ENCODE measurements at places on chromosomes 4 and X. TPM values are rescaled to one million over a fixed set of nuclear protein-coding genes. Genes with fewer than 3 reads are reported as not detected.

The RNF175 gene
- total RNA-seq = not detected

The NAA11 gene
- total RNA-seq = not detected

The FAT4 gene
- total RNA-seq = 0.71 TPM

- no peak overlapping the region for H3K4me3 ChIP-seq
- no peaks in the 10 kb centered on the region for H3K36me3 ChIP-seq
- DNase-seq = no peak
- H3K27me3 ChIP-seq = no peaks in the 10 kb centered on the region
- no peaks in the 10 kb centered on the region for H3K4me1 ChIP-seq
Measured at GRCh38 chr4:26281881-26282280, 38.9 kb upstream of the RBPJ start.

DNA sequence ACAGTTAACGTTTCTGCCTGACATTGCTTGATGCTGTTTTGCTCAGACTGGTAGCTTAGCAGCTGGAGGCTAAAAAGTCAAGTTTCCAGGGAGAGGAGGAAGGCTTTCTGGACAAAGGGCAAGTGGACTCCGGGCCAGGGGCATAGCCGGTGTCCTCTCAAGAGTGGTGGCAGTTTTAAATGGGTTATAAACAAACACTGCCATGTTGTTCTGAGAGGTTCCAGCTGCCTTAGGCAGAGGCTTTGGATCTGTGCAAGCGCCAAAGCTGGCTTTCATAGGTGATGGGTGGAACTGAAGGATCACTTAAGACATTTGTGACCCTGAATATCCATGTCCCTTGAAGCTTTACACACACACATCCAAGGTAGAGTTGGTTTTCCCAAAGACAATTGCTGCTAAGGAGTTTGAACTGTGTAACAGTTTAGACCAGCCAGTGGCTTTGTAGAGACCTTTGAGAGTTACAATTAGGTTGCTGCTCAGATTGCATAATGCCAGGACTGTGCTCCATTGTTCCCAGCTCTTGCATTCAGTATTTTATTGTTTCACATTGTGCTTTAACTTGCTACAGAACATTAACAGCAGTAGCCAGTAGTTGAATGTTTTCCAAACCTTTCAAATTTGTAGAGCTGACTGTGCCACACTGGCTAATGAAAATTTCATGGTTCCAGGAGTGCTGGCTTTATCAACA, 54.1 kb upstream of the AP1S2 start:
- no peaks in the 10 kb centered on the region for H3K27me3 ChIP-seq
- no peaks in the 10 kb centered on the region for H3K4me1 ChIP-seq
- H3K27ac ChIP-seq = no peak overlapping the region
- no peaks in the 10 kb centered on the region for H3K36me3 ChIP-seq

GRCh38 chr4:11847167-11847566, 418.5 kb upstream of the HS3ST1 start:
- no peak for DNase-seq
- H3K4me1 ChIP-seq = peaks cover 8% of the 10 kb centered on the region
- no peaks in the 10 kb centered on the region for H3K36me3 ChIP-seq
- H3K27me3 ChIP-seq = no peaks in the 10 kb centered on the region

GRCh38 chr4:39466747-39467146, 7.9 kb downstream of the LIAS start:
- no peak overlapping the region for H3K27ac ChIP-seq
- peaks cover 13% of the 10 kb centered on the region for H3K4me1 ChIP-seq
- no peaks in the 10 kb centered on the region for H3K27me3 ChIP-seq
- no peak for DNase-seq

DNA sequence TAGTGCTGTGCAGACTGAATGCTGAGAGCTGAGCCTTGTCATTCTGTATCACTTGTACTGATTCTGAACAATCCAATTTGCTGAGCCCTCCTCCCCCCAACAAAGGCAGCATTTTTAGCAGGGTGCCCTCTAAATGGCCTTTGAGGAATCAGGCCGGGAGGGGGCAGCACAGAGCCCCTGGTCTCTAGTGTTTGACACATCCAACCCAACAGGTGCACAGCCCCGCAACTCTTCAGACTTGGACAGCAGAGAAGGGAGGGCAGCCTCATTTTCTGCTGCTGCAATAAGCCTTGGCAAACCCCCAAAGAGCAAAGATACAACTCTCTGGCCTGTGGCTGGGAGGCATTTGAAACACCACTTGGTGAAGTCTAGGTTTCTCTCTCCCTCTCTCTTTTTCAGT, 3.4 kb downstream of the ATP1B4 start:
- no peaks in the 10 kb centered on the region for H3K4me1 ChIP-seq
- no peaks in the 10 kb centered on the region for H3K27me3 ChIP-seq
- H3K36me3 ChIP-seq = no peaks in the 10 kb centered on the region
- DNase-seq = no peak
- no peak overlapping the region for H3K4me3 ChIP-seq

DNA sequence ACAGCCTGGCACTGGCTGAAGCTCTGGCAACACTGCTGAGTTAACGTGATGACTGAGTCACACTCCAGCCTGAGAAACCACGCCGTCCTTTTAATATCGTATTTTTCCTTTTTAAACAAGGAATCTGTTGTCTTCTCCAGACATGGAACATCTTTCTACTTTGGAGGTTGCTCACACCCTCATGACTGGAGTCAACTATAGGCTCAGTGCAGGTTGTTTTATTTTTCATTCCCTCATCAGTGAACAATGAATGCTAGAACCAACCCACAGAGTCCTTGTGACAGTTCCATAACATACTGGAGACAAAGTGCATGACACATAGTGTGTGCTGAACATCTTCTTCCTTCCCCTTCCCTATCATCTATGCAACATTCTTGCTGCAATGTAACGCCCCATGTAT, 76.8 kb upstream of the CPEB2 start:
- DNase-seq = no peak
- no peak overlapping the region for H3K27ac ChIP-seq

DNA sequence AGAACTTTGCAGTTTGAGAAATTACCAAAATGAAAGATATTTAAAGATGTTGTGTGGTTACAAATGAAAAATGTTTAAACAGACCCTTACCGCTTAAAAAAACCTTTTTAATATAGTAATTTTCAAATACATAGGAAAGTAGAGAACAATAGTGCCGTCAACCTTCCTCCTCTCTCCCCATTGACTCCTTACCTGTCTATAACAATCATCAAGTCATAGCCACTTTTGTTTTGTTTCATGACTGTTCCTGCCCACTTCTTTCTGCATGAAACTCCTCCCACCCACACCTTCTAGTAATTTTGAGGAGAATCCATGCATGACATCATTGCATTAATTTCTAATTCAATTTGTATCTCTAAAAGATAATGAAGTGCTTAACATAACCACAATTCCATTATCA, 76.5 kb upstream of the ATP8A1 start:
- H3K4me1 ChIP-seq = no peaks in the 10 kb centered on the region
- H3K27me3 ChIP-seq = no peaks in the 10 kb centered on the region
- no peak overlapping the region for H3K4me3 ChIP-seq
- DNase-seq = no peak
- no peak overlapping the region for H3K27ac ChIP-seq

DNA sequence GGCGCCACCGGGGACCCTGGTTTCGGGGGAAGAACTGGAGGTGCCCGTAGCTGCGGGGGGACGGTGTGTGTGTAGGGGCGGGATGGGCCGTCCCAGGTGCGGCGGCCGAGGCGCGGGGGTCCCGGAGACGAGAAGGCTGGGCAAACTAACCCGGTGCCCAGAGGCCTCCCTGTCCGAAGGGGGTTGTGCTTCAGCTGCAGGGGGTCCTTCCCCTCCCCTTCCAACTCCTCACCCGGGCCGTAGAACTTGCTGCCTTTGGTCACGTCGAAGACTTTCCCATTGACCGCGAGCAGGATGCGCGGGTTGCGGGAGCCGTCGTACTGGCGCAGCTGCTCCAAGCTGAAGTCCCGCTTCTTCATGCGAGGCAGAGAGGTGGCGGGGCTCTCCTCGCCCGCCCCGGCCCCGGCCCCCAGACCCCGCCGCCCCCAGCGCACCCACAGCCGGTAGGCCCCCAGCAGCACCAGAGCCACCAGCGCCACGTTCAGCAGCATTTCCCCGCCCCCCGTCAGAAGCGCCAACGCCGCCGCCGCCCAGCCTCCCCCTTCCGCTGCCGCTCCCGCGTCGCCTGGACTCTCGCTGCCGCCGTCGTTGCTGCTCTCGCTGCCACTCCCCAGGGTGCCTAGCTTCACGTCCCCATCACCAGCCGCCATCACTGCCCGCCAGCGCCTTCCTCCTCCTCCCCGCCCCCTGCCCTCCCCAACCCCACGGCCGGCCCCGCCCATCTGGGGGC, at the start of gene PGRMC2:
Gene PGRMC2 (minus strand): TSS at position 673 of the 730 bp plus-strand sequence. CDS start 23 bp downstream, at position 650.
- H3K4me1 ChIP-seq = peaks cover 10% of the 10 kb centered on the region
- peak within 1 kb of the TSS; percentile 63 for H3K27ac ChIP-seq
- H3K4me3 ChIP-seq = peak within 1 kb of the TSS; percentile 80

- no peak overlapping the region for H3K4me3 ChIP-seq
- no peaks in the 10 kb centered on the region for H3K4me1 ChIP-seq
- DNase-seq = no peak
- no peak overlapping the region for H3K27ac ChIP-seq
Measured at GRCh38 chrX:79082899-79083298, 61.6 kb upstream of the GPR174 start.

GRCh38 chr4:125505621-125506020, 190.9 kb downstream of the FAT4 start:
- H3K4me3 ChIP-seq = no peak overlapping the region
- no peak overlapping the region for H3K27ac ChIP-seq
- H3K4me1 ChIP-seq = no peaks in the 10 kb centered on the region

DNA sequence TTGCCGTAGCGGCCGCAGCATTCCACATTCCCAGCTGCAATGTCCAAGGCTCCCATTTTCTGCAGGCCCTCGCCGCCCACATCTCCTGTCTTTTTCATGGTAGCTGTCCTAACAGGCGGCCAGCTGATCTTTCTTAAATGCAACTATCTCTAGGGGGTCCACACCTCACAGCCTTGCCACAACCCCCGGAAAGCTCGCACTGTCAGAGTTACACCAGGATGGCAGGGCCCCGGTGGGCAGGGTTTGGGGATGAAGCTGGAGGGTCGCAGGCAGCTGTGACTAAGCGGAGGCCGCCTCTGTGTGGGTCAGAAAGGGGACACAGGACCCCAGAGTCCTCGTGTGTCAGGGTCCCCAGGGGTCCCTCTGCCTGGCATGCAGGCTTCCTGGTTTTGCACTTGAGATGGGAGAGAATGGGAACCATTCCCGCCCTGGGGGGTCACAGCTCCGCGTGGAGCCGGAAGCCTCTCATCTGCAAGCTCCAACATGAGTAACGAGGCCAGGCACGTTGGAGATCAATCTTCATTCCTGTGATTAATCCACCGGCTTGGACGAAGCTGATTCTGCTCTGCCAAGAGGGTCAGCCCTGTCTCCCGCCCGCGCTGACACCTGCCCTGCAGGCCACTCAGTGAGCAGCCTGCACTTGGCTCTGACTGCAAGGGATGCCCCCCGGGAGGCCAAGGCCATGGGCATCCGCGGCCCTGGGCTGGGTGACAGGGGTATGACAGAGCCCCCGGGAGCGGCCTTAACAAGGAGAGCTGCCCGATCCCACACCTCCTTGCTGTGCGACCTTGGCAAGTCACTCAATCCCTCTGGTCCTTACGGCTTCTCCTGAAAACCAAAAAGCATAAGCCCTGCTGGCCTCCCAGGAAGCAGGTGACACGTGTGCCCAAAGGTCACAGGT, 97.9 kb downstream of the ADRA2C start:
- H3K4me3 ChIP-seq = no peak overlapping the region
- no peak overlapping the region for H3K27ac ChIP-seq
- 0 out of 2 replicates have a peak, but pooled peaks cover 3% of the 10 kb centered on the region for H3K4me1 ChIP-seq
- peaks cover 7% of the 10 kb centered on the region for H3K27me3 ChIP-seq
- H3K36me3 ChIP-seq = no peaks in the 10 kb centered on the region

- H3K4me3 ChIP-seq = 0 out of 2 replicates have a peak overlapping the region, but pooled peaks have one; percentile 70
- no peaks in the 10 kb centered on the region for H3K27me3 ChIP-seq
- no peaks in the 10 kb centered on the region for H3K36me3 ChIP-seq
- H3K27ac ChIP-seq = no peak overlapping the region
- peaks cover 27% of the 10 kb centered on the region for H3K4me1 ChIP-seq
Measured at GRCh38 chrX:150694738-150695410, 1.7 kb downstream of the MTMR1 start.

DNA sequence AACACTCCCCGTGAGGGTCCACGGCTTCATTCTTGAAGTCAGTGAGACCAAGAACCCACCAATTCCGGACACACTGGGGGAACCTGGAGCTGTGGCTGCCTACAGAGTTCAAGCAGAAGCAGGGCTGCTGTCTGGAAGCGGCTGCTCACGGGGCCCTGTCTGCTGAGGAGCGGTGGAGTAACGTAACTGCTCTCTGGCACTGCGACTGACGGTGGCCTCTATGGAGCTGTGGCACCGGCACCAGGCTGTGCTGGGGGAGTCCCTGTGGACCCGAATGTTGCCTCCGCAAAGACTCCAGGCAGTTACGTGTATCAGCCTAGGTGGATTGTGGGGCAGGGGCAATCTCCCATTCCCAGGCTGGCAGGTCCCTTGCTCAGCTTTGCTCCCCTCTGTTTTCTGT, 703.3 kb upstream of the FRG1 start:
- H3K36me3 ChIP-seq = no peaks in the 10 kb centered on the region
- H3K27ac ChIP-seq = no peak overlapping the region

DNA sequence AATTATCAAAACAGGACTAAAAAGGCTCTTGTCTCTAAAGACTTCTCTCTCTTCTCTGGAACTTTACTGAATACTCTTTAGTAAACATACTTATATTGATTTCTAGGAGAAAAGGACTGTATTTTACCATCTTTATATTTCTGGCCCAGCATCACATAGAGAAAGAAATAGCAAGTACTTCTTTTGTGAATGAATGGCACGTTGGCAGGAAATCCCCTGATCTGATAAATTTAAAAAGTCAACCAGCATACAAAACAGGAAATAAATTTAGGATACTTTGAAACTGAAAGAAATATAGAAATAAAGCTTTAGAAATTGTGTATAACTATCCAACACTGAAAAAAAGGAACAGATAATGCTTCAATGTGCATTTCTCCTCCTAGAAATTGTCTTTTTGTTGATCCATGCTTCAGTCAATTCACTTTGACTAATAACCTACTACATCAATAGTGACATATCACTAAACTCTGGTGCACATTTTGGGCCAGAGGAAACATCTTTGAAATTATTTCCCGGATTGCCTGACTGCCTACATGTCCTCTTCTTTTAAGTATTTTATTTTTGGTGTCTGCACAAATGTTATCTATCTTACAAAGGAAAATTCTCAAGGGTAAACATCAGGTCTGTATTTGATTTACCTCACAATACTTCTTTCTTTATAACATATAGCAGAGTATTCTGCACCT, 183.5 kb upstream of the FSTL5 start:
- DNase-seq = no peak
- no peak overlapping the region for H3K27ac ChIP-seq
- H3K4me1 ChIP-seq = no peaks in the 10 kb centered on the region
- no peak overlapping the region for H3K4me3 ChIP-seq
- no peaks in the 10 kb centered on the region for H3K27me3 ChIP-seq

DNA sequence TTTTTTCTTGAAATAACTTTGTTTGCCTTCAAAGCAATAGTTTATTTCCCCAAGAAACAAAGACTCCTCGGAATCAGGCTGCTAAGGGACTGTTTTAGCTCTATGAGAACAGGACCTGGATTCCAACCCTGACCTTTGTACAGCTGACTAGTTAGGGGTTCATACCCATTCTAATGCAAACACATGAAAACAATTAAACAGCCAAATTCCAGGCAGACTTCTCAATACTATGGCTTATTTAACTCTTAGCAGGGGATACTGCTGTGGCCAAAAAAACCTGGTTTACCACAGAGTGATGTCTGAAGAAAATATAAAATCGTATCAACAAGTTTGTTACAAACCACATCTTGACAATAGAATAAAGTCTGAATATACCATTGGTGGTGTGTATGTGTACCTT, 129.6 kb upstream of the INTU start:
- no peak overlapping the region for H3K4me3 ChIP-seq
- H3K36me3 ChIP-seq = no peaks in the 10 kb centered on the region
- no peaks in the 10 kb centered on the region for H3K27me3 ChIP-seq
- H3K27ac ChIP-seq = no peak overlapping the region

- H3K4me3 ChIP-seq = no peak overlapping the region
- no peaks in the 10 kb centered on the region for H3K27me3 ChIP-seq
- H3K27ac ChIP-seq = no peak overlapping the region
Measured at GRCh38 chr4:184432127-184432922, 42.0 kb downstream of the IRF2 start.
